ENCODE measurements at places on chromosomes 6 and 20.

- DNase-seq, result no peak
These were observed 6.9 kb downstream of the PSMF1 start for GRCh38 chr20:1125277-1125676.

DNA sequence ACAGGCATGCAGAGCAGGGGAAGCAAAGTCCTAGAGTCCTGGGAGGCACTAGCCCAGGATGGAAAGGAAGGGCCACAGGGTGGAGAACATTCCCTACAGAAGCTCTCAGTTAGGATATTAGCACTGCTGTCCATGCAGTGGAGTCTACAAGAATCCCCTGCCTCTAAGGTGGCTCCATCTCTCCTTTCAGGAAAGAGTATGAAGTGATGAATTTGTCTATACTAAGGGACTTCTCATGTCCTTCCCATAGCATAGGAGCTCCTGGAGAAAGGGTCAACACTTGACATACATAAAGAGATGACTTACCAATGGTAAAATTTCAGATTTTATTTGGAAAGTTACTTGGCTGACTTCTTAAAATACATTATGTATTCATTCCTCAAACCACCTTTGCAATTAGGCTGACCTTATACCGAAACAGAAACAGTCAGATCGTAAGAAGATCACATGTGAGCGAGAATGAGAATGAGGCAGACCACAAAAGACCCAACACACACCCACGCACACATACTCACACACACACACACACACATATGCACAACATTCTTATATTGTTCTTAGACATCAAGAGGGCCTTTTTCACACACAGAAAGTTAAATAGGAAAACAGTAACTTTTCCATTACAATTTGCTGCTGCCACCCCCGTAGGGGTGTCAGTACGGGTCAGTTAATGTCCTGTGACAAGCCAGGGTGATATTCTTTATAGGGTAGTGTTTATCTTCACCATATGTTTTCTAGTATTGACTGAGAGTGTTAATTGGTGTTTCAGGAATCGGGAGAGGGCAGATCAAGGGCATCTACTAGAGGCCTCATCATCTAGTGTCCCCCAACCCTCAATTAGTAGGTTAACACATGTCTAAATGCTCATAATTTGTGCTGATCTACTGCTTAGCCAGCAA lies 159.4 kb downstream of the FAXC start:
- no peak for DNase-seq

GRCh38 chr20:42483730-42484303 lies 705.9 kb downstream of the PTPRT start:
- no peak for DNase-seq

GRCh38 chr20:40006168-40006860 lies 682.7 kb downstream of the MAFB start:
- no peak for DNase-seq

DNA sequence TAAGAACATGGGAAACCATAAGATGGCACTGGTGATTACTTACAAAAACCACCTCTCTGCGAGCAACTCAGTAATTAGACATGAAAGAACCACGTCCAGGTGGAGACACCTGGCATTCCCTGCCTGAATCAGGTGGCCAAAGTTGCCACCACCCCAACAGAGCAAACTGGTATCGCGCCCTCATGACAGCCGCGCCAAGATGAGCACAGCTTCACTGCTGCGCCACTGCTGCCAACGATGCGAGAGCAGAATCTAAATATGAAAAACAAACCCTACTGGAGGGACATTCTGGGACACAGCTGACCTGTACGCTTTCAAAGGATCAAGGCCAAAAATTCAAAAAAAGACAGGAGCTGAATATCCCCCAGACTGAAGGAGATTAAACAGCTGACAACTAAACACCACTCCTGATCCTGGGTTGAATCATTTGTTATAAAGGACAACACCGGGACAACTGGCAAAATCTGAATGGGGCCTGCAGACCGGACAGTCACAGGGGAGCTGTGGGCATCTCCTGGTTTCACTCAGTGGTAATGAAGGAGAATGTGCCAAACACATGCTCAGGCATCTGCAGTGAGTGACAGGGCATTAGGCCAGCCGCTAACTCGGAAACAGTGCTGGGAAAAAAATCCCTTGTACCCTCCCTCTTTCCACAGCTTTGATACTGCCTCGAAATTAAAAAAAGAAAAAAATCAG lies 17.4 kb downstream of the CST7 start:
- DNase-seq, result no peak

- no peak for DNase-seq
These were observed 57.9 kb upstream of the FAM8A1 start for GRCh38 chr6:17542243-17542642.

DNA sequence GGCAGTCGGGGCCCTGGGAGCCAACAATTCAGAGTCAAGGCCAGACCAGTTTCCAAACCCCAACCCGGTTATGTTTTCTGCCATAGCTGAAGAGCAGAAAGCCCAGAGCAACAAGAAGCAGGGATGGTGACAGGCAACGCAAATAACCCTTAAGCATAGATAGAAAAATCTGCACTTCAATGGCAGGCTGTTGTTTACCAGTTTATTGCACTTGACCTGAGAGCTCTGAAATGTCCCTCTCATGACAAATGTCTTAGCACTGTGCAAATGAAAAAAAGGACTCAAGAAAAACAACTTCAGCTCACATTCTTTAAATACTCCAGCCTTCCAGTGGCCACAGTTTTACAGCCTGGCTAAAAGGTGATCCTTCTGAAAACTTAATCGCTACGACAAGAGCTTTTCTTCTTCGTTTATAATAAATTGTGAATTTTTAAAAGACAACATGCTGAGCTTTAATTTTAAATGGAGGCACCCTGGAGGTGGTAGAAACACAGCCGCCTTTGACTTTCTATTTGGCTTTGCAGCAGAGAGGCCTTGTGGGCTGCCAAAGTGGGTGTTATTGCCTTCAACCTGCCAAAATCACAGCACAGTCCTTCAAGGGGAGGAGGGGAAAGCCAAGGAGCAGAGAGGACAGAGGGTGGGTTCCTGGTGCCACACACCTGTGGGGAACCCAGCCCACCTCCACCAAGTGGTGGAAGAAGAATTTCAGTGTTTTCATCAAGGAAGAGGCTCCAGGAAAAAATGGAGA lies 289.5 kb upstream of the CDYL start:
- no peak for DNase-seq

GRCh38 chr6:32604434-32604877 lies 14.8 kb upstream of the HLA-DRB1 start:
- DNase-seq, result no peak

DNA sequence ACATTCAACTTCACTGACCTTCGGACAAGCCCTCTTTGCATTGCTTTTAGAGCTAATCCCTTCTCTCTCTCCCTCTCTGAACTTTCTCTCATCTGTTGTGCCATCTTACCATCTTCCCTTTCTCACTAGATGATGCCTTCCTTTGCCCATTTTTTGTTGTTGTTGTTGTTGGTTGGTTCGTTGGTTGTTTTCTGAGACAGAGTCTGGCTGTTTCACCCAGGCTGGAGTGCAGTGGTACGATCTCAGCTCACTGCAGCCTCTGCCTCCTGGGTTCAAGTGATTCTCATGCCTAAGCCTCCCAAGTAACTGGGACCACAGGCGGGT lies 18.8 kb downstream of the MAP3K5 start:
- DNase-seq, result no peak

DNA sequence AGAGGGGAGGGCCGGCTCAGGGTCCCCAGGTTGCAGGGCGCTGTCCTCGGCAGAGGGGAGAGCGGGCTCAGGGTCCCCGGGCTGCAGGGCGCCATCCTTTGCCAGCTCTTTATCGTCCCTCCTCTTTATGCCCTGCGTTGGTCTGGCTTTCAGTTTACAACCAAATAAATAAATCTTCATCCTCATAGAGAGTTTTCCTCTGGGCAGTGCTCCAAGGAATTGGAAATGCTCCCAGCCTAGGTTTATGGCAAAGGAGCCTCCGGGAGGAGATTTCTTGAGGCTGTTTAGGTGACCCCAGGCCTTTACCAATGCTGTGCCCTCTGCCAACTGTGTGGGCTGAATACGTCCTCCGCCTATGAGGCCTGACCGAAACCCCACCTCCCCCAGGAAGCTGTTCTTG lies 60.2 kb downstream of the CHMP4B start:
- no peak for DNase-seq

- DNase-seq, result no peak
These were observed 125.9 kb upstream of the CD93 start for GRCh38 chr20:23212011-23212410.

DNA sequence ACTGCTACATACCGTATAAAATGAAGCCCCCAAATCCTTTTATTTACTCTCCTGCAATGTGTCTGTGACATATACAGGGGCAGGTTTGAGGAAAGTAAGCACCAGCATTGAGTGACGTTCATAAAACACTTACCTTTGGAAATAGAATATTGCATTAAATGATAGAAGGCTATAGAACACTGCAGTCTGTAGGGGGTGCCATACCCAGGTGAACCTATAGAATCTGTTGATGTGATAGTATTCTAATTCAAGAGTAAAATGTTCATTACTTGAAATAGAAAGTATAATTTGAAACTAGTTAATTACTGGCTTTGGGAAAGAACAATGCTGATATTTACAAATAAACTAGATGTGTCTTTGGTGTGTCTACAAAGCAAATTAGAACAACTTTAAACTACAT lies 47.0 kb upstream of the PRL start:
- no peak for DNase-seq

DNA sequence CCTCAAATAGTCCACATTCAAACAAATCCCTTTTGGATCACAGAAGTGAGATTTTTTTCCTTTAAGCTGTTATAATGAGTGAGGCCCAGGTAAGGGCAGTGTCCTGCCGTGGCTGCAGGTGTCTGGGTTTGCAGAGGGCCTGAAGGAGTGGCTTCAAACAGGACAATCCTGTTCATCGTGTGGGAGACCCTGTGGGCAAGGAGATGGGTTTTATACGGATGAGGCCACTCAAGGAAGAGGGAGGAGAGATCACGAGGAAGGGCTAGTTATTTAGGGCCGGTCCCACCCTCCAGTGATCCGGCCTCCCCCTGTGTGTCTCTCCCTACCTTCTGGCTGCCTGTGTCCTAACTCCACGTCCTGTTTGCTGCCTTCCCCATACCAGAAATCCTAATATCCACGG lies 33.8 kb downstream of the PPP1R14C start:
- no peak for DNase-seq

GRCh38 chr6:40330301-40330721 lies 256.9 kb downstream of the LRFN2 start:
- no peak for DNase-seq

- no peak for DNase-seq
These were observed 3.6 kb upstream of the HSPA12B start for GRCh38 chr20:3728876-3729275.

- no peak for DNase-seq
These were observed 45.0 kb downstream of the CDS2 start for GRCh38 chr20:5171790-5172164.

DNA sequence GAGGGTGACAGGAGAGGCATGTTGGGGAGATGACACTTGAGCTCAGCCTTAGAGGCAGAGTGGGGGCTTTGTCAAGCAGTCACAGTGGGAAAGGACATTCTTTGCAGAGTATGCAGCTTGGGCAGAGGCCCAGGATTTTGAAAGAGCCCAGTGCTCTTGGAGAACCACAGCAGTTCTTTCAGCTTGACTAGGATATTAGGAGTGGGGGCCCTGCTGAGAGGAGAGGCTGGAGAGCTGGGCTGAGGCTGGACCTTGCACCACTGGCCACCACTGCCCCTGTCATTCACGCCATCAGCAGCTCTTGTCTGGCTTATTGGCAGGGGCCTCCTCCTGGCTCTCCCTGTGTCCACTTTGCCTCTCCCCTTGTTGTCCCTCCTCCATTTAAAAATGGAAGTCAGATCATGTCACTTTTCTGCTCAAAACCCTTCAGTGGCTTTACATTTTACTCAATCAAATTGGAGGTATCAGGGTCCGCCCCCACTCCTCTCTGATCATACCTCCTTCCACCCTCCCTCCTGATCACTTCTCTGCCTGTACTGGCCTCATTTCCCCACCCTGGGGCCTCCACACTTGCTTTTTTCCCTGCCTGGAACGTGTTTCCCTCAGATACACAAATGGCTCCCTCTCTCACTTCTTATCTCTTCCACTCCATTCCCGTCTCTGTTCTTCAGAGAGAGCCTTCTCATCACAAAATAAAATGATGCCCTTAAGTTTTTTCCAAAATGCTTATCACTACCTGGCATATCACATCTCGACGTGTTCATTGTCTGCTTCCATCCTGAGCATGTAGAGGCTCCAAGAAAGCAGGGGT lies 10.5 kb downstream of the MANBAL start:
- DNase-seq, result no peak

- DNase-seq, result no peak
These were observed 269.0 kb downstream of the UST start for GRCh38 chr6:149015535-149016525.

GRCh38 chr6:14665827-14666724 lies 548.5 kb downstream of the CD83 start:
- no peak for DNase-seq

- peak; percentile 13 for DNase-seq
These were observed 40.1 kb upstream of the DYNLRB1 start for GRCh38 chr20:34475979-34476736.

DNA sequence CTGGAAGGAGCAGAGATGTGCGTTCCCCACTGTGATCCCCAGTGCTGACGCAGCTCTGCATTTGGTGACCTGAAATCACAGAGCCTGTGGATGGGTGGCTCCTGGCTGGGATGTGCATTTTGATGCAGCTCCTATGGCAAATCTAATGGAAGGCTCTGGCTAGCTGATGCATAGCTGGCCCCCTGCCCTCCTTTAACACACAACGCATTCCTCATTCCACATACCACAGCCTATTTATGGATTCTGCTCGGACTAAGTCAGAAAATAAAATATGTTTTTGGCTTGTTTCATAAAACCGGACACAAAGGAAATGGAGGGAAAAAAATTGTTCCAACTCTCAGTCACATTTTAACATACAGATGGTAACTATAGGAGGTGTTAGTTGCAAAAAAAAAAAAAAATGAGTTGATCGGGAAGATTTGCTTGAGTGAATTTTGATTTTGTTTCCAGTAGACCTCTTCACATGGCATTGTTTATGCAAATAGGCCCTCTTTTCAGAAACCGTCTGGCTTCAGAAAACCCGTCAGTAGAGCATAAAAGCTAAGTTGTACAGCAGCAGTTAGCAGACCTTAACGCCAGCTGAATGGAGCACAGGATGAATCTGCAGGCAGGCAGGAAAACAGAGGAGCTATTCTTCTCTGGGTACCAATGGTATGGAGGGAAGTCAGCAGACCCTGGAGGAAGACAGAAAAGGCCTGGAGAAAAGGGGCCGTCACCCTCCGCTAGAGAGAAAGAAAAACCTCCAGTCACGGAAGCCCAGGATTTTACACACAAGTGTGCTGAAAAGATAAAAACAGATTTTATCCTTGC lies 215.4 kb downstream of the HDGFL1 start:
- DNase-seq, result no peak

DNA sequence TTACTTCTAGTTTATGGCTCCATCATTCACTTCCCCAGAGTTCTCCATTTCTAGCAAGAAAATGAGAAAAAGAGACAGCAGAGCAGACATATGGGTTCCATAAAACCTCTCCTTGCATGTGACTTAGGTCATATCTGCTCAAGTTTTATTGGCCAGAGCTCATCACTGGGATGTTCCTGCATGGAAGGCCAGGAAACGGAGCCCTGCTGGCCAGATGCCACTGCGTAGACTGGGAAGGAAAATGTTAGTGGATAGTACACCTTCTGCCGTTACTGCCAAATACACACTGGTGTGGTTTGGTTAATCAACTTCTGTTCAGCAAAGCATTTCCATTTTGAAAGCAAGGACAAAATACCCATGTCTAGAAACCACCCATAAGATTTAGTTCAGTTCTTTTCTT lies 220.6 kb upstream of the TSHZ2 start:
- DNase-seq, result no peak

- no peak for DNase-seq
These were observed 64.9 kb downstream of the CPNE5 start for GRCh38 chr6:36774331-36774730.

Data from stimulated activated CD8-positive, alpha-beta memory T cell treated with anti-CD3 and anti-CD28 coated beads, Interleukin-7, amount 100 ng/mL, for 1 hour (primary cell).